Activated naive CD4-positive, alpha-beta T cell treated with anti-CD3 and anti-CD28 coated beads, Interleukin-2, amount 10 ng/mL, durations not matched to agents 5 hours and 36 hours (primary cell): ENCODE measurements at places on chromosomes 5 and 9. TPM values are rescaled to one million over a fixed set of nuclear protein-coding genes. Genes with fewer than 3 reads are reported as not detected.

APBA1 gene
- total RNA-seq: 0.72 TPM

ACOT12 gene
- total RNA-seq: not detected

SLC6A19 gene
- not detected for total RNA-seq

IL31RA gene
- not detected for total RNA-seq

PTGDS gene
- 13.2 TPM for total RNA-seq

PCDHGA9 gene
- 0.08 TPM for total RNA-seq

WWC1 gene
- 0.35 TPM for total RNA-seq
